Activated B cell treated with CpG ODN at 0.5 μM for 24 hours (primary cell): ENCODE measurements at places on chromosomes 12 and 14.

- peaks cover 94% of the 10 kb centered on the region for H3K4me1 ChIP-seq
- no peaks in the 10 kb centered on the region for H3K27me3 ChIP-seq
Observed at GRCh38 chr14:70665448-70666360, 24.0 kb downstream of the TTC9 start.

GRCh38 chr12:843609-844008 lies 91.2 kb downstream of the WNK1 start:
- peaks cover 23% of the 10 kb centered on the region for H3K4me1 ChIP-seq
- no peak for DNase-seq
- H3K36me3 ChIP-seq, result peaks cover 45% of the 10 kb centered on the region
- H3K27ac ChIP-seq, result no peak overlapping the region
- H3K4me3 ChIP-seq, result no peak overlapping the region

GRCh38 chr12:61757831-61758505 lies 502.2 kb upstream of the USP15 start:
- no peak for DNase-seq
- no peak overlapping the region for H3K4me3 ChIP-seq
- H3K36me3 ChIP-seq, result no peaks in the 10 kb centered on the region

GRCh38 chr12:16076557-16076956 lies 165.4 kb downstream of the DERA start:
- no peak for DNase-seq
- H3K4me1 ChIP-seq, result no peaks in the 10 kb centered on the region
- no peak overlapping the region for H3K27ac ChIP-seq
- no peak overlapping the region for H3K4me3 ChIP-seq

GRCh38 chr14:99029916-99030305 lies 242.1 kb downstream of the BCL11B start:
- H3K4me3 ChIP-seq, result no peak overlapping the region
- no peaks in the 10 kb centered on the region for H3K4me1 ChIP-seq
- H3K36me3 ChIP-seq, result no peaks in the 10 kb centered on the region
- H3K27ac ChIP-seq, result no peak overlapping the region

DNA sequence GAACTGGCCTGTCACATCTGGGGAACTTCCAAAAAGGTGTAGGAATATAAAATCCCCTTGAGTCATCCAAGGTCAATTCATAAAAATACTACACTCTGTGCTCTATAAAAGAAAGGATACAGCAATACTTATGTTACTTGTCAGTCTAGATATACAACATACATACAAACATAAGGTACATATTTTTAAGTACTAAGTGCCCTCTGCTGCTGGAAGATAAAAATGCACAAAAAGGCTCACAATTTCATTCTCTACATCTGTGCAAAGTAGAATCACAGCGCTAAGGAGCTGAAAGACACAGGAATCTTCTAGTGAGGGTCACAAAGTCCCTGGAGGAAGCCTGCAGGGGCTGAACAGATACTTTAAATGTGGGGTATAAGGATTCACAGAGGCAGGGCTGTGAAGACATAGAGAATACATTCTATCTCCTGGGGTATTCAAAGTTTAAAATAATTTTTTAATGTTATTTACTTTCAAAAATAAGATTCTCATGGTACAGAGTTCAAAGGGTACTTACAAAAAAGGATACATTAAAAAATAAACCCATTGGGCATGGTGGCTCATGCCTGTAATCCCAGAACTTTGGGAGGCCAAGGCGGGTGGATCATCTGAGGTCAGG lies 10.2 kb upstream of the GOLGA5 start:
- no peak overlapping the region for H3K4me3 ChIP-seq
- no peak for DNase-seq
- H3K27me3 ChIP-seq, result no peaks in the 10 kb centered on the region
- no peaks in the 10 kb centered on the region for H3K36me3 ChIP-seq
- H3K27ac ChIP-seq, result no peak overlapping the region

DNA sequence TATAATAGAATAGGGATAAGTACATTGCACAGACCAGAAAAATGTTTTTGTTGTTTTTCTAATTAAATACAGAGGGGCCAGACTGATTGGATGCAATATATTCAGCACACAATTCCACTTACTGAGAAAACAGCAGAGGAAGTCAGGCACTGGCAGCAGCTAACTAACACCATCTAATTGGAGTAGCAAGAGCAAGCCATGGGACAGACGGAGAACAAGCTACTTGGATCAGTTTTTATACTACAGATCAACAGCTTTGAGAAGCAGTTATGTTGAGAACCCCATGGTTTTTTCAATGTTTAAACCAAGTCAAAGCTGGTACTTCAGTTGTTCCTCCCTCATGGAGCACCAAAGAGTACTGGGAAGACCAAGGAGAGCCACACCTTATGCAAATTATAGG lies 1249.4 kb downstream of the LRFN5 start:
- no peak for DNase-seq
- H3K27ac ChIP-seq, result no peak overlapping the region
- no peaks in the 10 kb centered on the region for H3K27me3 ChIP-seq
- H3K36me3 ChIP-seq, result no peaks in the 10 kb centered on the region

DNA sequence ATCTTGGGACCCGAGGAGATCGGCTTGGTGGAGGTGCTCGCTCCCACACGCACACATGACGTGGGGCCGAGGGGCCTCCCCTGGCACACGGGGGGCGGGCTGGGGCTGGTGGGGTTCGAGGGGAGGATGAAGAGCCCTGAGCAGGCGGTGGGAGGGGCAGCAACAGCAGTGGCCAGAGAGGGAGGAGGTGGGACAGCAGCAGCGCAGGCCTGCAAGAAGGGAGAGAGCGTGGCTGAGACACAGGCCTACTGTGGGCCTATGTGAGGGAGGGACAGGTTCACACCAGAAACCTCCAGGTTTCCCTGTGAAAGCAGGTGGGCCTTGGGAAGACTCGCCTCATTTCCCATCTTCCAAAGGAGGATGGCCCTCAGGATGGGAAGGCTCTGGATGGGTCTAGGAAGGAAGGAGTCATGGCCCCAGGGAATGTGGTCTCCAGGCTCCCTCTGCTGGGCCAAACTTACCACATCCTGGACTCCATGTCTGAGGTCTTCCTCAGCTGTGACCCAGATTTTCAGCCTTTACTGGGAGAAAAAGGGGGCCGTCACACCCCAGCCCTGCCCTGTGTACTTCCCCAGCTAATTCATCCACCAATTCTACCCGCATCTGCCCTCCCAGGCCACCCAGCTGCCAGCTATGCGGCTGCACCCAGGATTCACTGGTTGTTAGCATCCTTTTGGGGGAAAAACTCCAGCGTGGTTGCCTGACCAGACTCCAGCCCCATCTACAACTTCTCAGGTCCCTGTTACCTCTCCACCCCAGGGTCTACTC lies 2.8 kb downstream of the PIANP start:
- H3K4me3 ChIP-seq, result peak overlapping the region; percentile 42
- H3K36me3 ChIP-seq, result no peaks in the 10 kb centered on the region
- H3K4me1 ChIP-seq, result peaks cover 60% of the 10 kb centered on the region
- H3K27me3 ChIP-seq, result peaks cover 18% of the 10 kb centered on the region

DNA sequence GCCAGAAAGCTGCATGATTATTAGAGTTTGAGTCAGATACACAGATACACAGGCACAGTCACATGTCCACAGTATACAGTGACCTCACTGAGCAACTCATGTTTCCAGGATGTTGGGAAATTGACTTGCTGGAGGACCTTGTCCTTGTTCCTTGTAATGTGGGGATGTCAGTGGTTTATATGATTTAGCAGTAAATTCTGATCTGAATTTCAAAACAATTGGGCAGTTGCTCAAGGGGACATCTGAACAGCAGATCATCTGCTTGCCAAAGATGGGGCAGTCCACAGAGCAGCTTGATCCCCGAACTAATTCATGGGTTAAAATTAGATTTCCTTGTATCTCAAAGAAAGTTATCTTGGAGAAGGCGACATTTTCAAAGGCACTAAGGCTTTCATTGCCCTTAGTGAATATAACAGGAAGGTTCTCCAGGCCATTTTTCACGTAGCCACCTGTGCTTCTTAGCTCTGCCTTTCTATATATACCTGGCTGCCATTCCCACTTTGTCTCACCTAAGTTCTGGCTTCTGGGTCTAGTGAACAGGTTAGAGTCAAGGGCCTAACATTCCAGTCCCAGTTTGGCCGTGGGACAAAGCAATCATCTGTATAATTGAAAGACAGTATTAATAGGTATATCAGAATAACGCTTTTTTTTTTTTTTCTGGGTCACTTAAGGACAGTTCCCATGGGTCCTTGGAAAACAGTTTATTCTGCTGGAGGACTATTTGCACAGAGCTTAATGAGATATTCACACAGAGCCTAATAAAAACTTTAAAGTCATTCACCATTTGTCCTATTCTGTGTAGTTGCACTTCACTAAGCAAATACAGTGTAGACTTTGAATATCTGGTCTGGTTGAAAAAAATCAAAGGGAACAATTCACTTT lies 64.9 kb upstream of the STRN3 start:
- H3K36me3 ChIP-seq, result peaks cover 2% of the 10 kb centered on the region
- H3K4me3 ChIP-seq, result no peak overlapping the region
- no peak overlapping the region for H3K27ac ChIP-seq
- no peak for DNase-seq
- H3K4me1 ChIP-seq, result no peaks in the 10 kb centered on the region

GRCh38 chr12:88144037-88144436 lies 1.9 kb downstream of the TMTC3 start:
- peaks cover 21% of the 10 kb centered on the region for H3K36me3 ChIP-seq
- H3K4me1 ChIP-seq, result peaks cover 30% of the 10 kb centered on the region
- no peaks in the 10 kb centered on the region for H3K27me3 ChIP-seq
- no peak overlapping the region for H3K27ac ChIP-seq
- H3K4me3 ChIP-seq, result peak overlapping the region; percentile 11

DNA sequence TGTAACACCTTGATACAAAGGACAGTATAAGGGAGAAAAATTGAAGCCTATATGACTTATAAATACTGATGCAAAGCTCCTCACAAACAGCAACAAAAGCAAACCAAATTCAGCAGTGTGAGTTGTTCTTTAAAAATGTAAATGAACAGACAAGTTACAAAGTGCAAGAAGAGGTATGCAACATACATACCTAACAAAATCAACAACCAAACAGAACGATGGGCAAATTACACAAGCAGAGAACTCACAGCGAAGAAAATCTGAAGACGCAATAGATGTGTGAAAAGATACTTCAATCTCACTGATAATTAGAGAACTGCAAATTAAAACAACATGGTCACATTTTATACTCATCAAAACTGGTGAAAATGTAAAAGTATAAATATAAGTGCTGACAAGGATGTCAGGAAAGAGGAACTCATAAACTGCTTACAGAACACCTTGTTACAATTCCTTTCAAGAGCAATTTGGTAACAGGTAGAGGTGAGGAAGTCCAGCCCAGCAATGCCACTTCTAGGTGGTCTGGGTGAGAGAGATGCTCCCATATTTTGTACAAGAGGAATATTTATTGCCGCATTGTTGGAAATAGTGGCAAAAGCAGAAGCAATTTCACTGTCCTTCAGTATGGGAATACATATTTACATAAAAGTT lies 47.3 kb downstream of the CORO1C start:
- H3K4me1 ChIP-seq, result peaks cover 20% of the 10 kb centered on the region
- H3K27ac ChIP-seq, result no peak overlapping the region
- peaks cover 12% of the 10 kb centered on the region for H3K36me3 ChIP-seq
- DNase-seq, result no peak
- no peak overlapping the region for H3K4me3 ChIP-seq

- H3K36me3 ChIP-seq, result peaks cover 64% of the 10 kb centered on the region
- DNase-seq, result no peak
- no peaks in the 10 kb centered on the region for H3K27me3 ChIP-seq
- no peak overlapping the region for H3K4me3 ChIP-seq
Observed at GRCh38 chr12:95269892-95270291, 52.3 kb downstream of the VEZT start.

GRCh38 chr12:67323007-67323406 lies 53.8 kb downstream of the CAND1 start:
- no peaks in the 10 kb centered on the region for H3K27me3 ChIP-seq
- peaks cover 16% of the 10 kb centered on the region for H3K4me1 ChIP-seq
- peaks cover 8% of the 10 kb centered on the region for H3K36me3 ChIP-seq
- no peak for DNase-seq
- no peak overlapping the region for H3K27ac ChIP-seq

DNA sequence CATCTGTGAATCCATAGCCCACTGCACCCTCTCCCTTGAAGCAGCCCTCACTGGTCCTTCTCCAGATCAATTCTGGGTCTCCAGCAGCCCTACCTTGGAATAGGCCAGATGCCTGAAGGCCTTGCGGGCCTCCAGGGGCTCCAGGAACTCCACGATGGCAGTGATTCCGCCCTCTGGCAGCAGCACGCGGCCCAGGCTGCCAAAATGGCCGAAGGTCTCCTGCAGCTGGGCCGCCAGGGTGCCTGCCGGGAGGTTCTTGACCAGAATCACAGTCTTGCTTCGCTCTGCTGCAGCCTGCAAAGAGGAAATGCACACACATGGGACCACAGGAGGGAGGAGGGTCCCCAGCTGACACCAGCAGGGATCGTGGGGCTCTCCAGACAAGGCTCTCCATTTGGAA lies 26.3 kb downstream of the RBM19 start:
- no peak for DNase-seq
- no peak overlapping the region for H3K27ac ChIP-seq
- H3K27me3 ChIP-seq, result no peaks in the 10 kb centered on the region
- no peak overlapping the region for H3K4me3 ChIP-seq
- no peaks in the 10 kb centered on the region for H3K4me1 ChIP-seq

- H3K4me1 ChIP-seq, result peaks cover 11% of the 10 kb centered on the region
- H3K36me3 ChIP-seq, result no peaks in the 10 kb centered on the region
- peaks cover 2% of the 10 kb centered on the region for H3K27me3 ChIP-seq
- H3K4me3 ChIP-seq, result no peak overlapping the region
Observed at GRCh38 chr12:39632670-39633069, 13.1 kb upstream of the ABCD2 start.

DNA sequence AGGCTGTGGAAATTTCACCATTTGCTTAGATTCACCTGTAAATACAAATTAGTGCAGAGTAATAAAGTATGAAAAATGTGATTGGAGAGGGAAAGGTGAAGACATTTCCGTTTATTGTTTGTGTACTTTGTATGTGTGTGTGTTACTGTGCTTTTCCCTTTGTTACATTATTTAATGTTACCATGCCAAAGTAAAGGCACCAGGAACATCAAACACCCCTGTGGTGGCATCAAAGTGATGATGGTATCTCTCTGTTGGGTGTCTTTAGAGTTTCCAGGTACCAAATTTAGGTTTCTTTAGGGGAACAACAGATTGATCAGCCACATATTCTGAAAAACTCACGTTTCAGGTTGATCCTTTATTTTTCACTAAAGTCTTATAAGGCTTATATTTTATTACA lies 189.0 kb upstream of the FBXO33 start:
- no peaks in the 10 kb centered on the region for H3K36me3 ChIP-seq
- H3K4me3 ChIP-seq, result no peak overlapping the region
- no peaks in the 10 kb centered on the region for H3K27me3 ChIP-seq
- no peak overlapping the region for H3K27ac ChIP-seq
- no peak for DNase-seq

DNA sequence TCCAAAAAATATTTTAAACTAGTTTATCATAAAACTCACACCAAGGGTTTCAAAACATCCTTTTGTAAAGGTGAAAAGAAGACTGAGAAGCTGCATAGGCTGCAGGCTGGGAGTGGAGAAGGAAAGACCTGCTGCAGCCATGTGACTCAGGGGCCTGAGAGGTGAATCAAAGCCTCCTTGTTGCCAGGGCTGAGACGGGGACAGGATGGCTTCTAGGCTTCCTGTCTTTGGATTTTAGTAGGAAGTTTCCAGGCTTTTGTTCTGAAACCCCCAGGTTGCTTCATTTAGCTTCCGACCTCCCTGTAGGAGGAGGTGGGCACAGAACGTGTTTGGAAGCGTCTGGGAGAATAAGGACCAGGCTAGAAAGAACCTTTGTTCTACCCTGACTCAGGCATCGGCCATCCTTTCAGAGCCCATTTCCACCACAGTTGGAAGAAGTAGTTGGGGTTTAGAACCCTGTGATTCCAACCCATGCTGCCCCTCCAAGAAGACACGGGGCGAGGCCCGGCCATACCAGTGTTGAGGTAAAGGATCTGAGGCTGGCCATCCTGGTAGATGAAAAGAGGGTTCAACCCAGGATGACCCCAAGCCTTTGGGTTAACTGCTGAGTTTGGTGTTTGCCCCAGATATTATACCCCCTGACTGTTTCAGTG lies 122.4 kb downstream of the SLC25A47 start:
- no peaks in the 10 kb centered on the region for H3K36me3 ChIP-seq
- peaks cover 4% of the 10 kb centered on the region for H3K4me1 ChIP-seq
- no peaks in the 10 kb centered on the region for H3K27me3 ChIP-seq
- H3K4me3 ChIP-seq, result no peak overlapping the region
